Hepatocyte (in vitro differentiated cells): ENCODE measurements at places on chromosomes 6 and 20. TPM values are rescaled to one million over a fixed set of nuclear protein-coding genes. Genes with fewer than 3 reads are reported as not detected.

DNA sequence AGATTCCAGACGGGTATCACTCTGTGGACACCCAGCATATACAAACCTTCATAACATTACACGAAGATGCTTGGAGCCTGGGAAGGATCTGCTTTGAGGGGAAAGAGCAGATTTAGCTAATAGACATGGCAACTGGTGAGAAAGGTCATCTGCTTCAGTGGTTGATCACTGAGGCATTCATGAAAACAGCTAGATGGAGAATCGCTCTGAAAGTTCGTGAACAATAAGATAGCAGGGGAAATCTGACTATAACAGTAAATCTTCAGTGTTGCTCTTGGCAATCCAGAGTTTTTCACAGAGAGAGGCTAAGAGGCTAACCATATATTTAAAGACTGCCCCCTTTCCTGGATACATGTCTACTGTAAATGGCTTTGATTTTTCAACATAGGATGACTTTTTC lies 245.3 kb downstream of the FARS2 start:
- no peak overlapping the region for H3K4me3 ChIP-seq
- no peaks in the 10 kb centered on the region for H3K27me3 ChIP-seq
- H3K36me3 ChIP-seq, result no peaks in the 10 kb centered on the region
- no peak overlapping the region for H3K27ac ChIP-seq
- no peaks in the 10 kb centered on the region for H3K4me1 ChIP-seq

LY6G5C gene
- 0.63 and 5.0 TPM in 2 replicates for polyA plus RNA-seq

TTK gene
- polyA plus RNA-seq, result 3.1 and 4.0 TPM in 2 replicates

DNA sequence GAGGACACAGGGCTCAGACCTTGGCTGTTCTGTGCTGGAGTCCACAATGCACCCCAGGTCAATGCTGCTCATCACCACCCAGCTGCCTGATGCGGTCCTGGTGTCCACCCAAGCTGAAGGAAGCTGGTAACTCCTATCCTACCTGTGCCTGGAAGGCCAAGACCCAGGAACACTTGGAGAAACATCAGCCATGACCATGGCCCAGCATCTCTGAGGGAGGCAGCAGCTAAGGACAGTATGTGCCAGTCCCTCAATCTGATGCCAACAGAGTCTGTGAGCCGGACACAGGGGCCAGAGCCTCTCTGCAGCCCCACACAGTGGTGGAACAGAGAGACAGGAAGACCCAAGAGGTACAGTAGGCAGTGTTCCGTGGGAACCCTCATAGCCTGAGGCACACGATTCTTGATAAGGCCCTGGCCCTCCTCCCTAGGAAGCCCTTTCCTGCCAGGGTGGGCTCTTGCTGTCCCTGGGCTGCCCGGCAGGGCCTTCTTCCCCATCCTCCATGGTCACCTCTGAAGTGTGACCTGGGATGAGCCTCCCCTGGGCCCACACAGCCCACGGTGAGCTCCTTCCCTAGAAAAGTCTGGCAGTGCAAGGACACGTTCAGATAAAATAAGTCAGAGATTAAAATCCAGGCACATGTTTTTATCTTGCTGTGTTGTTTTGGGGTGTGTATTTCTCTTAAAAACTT lies 170.7 kb downstream of the THBS2 start:
- DNase-seq, result no peak
- H3K36me3 ChIP-seq, result no peaks in the 10 kb centered on the region
- no peak overlapping the region for H3K27ac ChIP-seq

LTA gene
- not detected in 2 replicates for polyA plus RNA-seq
